ENCODE measurements at places on chromosomes 4 and X.

DNA sequence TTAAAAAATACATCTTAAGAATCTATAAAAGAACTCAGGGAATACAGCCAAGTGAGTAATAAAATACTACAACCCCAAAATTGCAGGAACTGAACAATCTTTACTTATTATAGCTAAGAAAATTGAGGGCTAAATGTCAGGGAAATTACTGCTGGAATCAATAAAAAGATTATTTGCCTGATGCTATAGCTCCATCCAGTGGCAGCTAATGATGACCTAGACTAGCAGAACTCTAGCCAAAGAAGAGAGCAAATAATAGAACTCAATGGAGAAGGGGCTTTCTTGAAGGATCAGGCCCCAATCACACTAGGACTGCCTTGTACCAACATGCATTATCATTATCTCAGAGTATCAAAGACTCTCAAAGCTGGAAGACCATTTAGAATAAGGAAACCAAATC is 85.0 kb upstream of the FAM241A start:
- DNase-seq, result no peak

DNA sequence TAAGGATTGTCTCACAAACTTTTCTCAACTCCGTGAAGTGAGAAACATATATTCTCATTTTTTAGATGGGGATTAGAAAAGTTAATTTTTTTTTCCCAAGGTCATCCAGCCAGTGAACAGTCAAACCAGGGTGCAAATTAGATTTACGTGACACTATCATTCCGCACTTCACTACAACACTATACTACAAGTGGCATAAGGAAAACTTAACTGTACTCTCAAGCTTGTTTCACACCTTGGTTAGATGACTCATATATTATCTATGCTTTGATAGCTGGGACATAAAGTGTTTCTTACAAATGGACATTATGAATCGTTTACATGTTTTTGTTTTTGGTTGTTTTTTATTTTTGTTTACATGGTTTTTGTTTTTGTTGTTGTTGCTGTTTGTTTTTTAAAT is 525.7 kb downstream of the PPARGC1A start:
- no peak for DNase-seq

DNA sequence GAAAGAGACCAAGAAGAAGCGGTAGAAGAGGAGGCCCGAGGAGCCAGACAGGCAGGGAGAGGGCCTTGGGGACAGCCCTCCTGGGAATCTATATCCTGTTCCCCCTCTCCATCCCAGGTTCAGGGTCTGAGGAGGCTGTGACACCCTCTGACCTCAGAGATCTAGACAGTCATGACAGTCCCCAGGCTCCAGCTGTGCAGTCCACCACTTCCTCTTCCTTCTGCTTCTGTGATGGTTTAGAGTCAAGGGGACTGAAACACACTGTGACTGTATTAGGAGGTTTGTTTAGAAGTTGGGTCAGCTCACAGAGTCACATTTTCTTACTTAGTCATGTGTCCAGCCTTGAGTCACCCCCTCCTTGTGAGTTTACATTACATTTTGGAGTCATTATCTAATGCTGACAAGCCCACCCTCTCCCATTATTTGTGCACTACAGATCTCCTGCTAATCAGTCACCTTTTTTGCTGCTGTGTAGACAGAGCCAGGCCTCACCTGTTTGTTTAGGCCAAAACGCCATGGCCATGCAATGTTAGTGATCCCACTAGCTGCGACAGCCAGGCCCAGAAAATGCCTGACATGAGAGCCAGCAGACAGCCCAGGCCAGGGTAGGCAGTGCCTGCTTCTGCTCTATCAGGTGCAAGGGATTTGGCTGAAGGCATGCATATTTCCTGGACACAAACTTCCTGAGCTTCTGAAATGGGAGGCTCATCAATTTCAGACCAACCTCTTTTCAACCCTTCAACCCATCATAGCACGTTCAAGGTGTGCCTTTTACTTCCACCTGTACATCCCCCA is 26.0 kb downstream of the MANBA start:
- DNase-seq, result peak; percentile 32

DNA sequence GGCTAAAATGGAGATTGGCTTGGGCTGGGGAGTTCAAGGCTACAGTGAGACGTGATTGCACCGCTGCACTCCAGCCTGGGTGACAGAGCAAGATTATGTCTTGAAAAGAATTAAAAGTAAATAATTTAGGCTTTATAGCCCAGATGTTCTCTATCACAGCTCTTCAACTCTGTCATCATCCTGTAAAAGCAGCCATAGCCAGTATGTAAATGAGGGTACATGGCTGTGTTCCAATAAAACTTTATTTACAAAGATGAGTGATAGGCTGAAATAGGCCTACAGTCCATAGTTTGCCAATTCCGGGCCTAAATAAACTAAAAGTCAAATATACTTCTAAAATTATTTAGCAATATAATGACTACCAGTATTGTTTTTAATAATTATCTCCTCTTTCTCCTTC is 9.2 kb downstream of the RRH start:
- no peak for DNase-seq

DNA sequence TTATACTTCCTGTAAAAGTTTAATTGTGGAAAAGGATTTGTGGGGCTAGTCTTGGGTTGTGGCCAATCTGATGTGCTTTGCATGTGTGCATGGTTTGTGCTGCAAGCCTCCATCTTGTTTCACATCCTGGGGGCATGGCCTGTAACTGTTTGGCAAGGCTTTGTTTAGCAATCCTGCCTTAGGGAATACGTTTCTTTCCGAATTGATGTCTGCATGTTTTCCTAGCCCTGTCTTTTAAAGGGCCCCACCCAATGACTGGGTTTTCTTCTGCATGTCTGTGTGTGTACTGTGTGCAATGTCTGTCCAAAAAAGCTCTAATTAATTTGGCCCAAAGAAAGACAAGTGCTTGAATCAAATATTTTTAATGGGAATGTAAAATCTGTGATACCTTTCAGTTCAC is 74.6 kb upstream of the MID1IP1 start:
- DNase-seq, result no peak

DNA sequence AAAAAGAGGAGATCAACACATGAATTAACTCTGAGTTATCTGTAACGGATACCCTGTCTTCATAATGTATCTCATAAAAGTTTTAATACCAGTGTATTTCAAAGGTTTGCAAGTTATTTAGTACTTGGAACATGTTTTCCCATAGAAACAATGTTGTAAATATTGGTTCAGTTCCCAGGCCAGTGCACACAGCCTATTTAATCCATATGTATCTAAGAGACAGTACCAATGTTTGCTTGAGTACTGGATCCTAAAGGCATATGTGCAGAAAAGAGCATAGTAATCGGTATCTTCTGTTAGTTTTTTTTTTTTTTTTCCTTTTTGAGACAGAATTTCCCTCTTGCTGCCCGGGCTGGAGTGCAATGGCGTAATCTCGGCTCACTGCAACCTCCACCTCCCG is 46.1 kb downstream of the SLIT2 start:
- DNase-seq, result no peak

- DNase-seq, result no peak
Measured at GRCh38 chr4:17126321-17126966, 228.0 kb upstream of the LDB2 start.

DNA sequence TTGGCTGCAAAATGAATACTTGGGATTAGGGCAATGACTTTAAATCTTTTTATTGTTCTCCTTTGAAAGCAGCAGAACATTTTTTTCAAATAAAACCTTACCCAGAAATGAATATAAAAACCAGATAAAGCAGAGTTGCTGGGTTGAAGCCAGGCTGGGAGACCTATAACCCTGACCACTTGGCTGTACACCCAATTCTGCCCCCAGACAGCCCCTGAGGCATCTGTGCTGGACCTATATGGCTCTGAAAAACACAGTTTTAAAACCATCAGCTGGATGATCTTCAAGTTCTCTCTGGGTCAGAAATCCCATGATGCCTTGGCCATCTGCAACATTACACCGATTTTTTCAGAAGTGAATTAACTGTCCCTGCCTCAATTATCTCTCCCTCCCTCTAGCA is 23.7 kb upstream of the GLRA2 start:
- DNase-seq, result no peak

DNA sequence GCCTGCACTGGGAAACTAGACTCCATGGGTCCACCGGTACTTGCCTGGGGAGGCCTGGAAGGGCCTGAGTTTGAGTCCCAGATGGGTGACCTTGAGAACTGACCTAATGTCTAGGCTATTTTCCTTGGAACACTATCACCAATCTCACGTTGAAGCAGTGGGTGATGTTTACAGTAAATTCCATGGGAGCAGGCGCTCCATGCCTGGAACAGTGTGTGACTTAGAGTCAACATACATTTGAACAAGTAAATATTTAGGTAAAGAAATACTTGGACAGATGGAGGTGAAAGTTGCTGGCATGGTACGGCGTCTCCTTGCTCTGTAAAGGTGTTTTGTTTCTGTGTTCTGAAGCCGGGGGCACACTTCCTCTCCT is 47.5 kb downstream of the TBC1D14 start:
- no peak for DNase-seq

- no peak for DNase-seq
Measured at GRCh38 chrX:13412208-13412600, 92.4 kb upstream of the ATXN3L start.

DNA sequence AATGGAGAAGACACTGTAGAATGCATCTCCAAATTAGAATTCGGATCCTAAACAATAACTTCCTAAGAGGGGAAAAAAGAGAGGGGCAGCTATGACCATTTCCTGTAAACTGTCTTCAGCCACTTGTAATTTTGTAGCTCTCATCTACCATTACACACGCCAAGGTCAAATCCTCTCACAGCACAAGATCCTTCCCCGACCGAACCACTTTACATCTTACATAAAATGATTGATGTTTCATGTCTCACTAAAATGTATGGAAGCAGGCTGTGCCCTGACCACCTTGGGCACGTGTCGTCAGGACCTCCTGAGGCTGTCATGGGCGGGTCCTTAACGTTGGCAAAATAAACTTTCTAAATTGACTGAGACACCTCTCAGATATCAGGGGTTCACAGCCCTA is 24.1 kb upstream of the PBDC1 start:
- no peak for DNase-seq

DNA sequence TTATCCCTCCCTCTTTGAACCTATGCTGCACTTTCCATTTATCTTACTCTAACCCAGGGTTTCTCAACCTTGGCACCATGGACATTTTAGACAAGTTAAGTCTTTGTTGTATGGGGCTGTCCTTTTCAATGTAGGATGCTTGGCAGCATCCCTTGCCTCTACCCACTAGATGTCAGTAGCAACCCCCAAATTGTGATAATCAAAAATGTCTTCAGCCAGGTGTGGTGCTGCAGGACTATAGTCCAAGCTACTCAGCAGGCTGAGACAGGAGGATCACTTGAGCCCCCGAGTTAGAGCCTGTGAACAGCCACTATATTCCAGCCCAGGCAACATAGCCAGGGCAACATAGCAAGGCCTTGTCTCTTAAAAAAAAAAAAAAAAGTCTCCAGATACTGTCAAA is 7.0 kb downstream of the LRCH2 start:
- no peak for DNase-seq

DNA sequence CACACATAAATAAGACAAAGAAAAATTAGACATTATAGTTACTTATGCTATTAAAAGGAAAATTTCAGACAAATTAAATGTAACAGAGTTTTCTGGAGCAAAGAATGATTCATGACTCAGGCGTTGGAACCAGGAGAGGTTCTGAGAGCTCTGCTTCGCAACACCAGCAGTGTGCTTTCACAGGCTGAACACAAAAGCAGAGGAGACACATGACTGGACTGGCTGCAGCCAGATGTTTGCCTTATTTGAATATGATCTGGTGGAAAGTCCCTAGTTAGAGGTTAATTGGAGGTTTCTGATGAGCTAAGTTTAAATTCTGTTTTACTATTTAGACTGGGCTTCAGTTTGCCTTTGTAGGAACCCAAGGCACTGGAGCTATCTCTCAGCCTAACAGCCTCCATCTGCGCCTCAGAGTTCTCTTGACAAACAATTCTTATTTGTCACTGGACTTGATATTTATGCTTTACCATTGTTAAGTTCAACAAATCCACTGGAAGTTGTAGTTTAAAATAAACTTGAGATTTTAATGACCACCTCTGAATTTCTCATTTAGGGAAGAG is 16.2 kb downstream of the BOD1L1 start:
- peak; percentile 42 for DNase-seq

GRCh38 chr4:140296335-140297220 is 76.9 kb upstream of the SCOC start:
- DNase-seq, result peak; percentile 77

DNA sequence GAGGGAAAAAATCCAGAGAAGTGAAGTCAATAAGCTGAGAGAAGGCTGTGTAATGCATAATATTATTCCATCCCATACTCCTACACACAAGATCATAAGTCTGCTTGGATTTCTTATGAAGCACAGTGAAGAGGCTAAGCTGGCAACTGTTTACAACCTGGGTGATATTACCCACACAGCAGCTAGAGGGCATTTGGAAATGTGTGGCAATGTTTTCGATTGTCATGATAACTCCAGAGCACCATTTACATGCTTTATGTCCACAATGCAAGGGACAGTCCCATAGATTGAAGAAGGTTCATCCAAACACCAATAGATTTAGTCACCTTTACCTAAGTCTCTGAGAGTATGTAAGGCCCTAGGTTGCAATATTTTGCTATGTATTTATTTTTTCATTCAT is 412.2 kb downstream of the PPP3CA start:
- DNase-seq, result no peak

- no peak for DNase-seq
Measured at GRCh38 chr4:146134761-146135445, 40.6 kb upstream of the LSM6 start.

GRCh38 chrX:71439420-71439819 is 73.3 kb downstream of the TAF1 start:
- no peak for DNase-seq

DNA sequence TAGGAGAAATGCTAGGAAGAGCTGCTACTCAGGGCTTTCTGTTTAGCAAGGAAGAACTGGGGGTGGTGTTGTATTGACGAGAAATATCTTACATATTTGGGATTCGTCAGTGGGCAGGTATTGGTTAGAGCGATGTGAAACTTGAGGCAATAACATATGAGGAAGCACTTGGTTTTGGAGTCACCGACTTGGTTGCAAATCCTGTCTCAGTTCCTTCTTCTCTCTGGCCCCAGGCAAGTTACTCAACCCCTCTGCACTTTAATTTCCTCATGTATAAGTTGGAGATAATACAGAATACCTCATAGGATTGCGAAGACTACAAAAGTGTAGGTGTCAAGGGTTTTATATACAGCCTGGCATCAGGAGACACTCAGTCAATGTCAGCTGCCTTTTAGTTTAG is 34.1 kb downstream of the GPAT3 start:
- DNase-seq, result no peak

- DNase-seq, result no peak
Measured at GRCh38 chr4:40055511-40055862, 1.2 kb upstream of the N4BP2 start.

- no peak for DNase-seq
Measured at GRCh38 chr4:6714954-6715353, 1.0 kb upstream of the BLOC1S4 start.

- DNase-seq, result peak; percentile 13
Measured at GRCh38 chrX:31483336-31483735, 411.5 kb upstream of the FTHL17 start.

- no peak for DNase-seq
Measured at GRCh38 chr4:38814386-38814785, 9.8 kb upstream of the TLR1 start.

GRCh38 chr4:24671849-24672248 is 87.5 kb upstream of the DHX15 start:
- DNase-seq, result no peak
